ENCODE measurements at places on chromosomes 3 and 15.
A peak's percentile ranks its signal among the peaks of the same experiment; 100 is the strongest.

DNA sequence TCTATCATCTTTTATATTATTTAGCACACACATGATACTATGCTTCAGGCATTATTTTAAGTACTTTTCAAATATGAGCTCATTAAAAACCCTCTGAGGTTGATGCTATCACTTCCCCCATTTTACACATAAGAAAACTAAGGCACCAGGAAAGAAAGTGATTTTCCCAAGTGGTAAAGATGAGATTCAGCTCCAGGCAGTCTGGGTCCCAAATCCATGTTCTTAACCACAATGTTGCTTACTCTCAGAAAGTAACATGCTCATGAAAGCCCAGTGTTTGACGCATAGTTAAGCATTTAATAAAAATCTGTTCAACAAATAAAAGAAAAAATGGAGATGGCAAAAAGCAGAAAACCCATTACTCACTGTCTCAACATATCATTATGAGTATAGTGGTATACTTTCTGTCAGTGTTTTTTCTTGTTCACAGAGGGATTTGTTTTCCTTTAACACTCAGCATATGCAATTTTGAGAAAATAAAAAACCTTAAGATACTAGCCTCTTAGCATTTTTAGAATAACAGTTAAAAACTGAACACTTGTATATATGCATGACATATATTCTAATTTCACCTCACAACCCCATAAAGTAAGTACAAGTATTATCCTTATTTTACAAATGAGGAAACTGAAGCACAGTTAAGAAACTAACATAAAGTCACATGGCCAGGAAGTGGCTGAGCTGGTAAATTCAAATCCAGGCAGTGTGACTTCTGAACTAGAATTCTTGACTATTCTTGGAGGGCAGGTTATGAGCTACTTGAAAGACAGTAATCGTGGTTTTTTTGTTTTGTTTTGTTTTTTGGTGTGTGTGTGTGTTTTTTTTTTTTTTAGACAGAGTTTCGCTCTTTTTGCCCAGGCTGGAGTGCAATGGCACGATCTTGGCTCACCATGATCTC is 10.4 kb downstream of the PEAK1 start:
- DNase-seq = peak; percentile 28

- no peak for DNase-seq
Measured at GRCh38 chr3:146154995-146155394, 6.0 kb downstream of the PLOD2 start.

DNA sequence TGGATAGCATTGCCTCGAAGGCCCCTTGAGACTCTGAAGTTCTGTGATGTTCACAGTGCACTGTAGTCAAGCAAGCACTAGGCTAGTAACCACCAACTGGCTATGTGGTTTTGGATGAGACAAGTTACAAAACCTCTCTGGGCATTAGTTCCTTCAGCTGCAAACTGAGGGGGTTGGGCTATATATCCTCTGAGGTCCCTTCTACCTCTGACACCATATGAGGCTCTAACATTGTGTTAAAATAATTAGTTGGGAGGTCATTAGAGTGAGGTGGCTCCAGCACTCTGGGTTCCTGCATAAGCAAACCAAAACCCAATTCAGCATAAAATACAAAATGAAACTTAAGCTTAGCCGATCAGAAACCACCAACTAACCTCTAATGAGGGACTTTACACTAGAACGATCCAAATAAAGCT is 209.5 kb upstream of the LRRN1 start:
- no peak for DNase-seq

DNA sequence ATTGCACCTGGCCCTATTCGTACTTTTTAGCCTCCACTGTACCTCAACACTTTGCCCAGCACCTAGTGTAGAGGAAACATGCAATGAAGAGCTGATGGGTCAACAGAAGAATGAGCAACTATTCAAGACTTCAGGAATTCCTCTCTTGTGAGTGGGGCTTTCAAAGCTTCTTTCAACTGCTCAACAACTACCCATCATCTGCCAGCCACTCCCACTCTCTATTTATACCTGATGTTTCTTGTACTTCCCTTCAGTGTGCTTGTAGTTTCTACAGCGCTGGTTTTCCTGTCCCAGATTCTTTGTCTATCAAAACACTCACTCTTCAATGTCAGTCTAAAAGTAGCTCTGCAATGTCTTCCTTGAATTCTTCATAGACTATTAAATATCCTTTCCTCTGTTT is 168.3 kb upstream of the LPP start:
- peak; percentile 63 for DNase-seq

GRCh38 chr3:27626596-27627118 is 95.5 kb downstream of the EOMES start:
- DNase-seq = no peak
